Activated CD8-positive, alpha-beta memory T cell treated with anti-CD3 and anti-CD28 coated beads for 1 hour (primary cell): ENCODE measurements at places on chromosomes 12 and 14.

GRCh38 chr12:57169969-57170368, 22.6 kb upstream of the LRP1-AS start:
- DNase-seq: no peak

GRCh38 chr12:116339800-116340371, 62.4 kb upstream of the MED13L start:
- no peak for DNase-seq

GRCh38 chr12:114152066-114152465, 185.9 kb upstream of the RBM19 start:
- no peak for DNase-seq

- DNase-seq: no peak
These were observed 302.4 kb downstream of the CACNA1C start for GRCh38 chr12:2355198-2355597.

DNA sequence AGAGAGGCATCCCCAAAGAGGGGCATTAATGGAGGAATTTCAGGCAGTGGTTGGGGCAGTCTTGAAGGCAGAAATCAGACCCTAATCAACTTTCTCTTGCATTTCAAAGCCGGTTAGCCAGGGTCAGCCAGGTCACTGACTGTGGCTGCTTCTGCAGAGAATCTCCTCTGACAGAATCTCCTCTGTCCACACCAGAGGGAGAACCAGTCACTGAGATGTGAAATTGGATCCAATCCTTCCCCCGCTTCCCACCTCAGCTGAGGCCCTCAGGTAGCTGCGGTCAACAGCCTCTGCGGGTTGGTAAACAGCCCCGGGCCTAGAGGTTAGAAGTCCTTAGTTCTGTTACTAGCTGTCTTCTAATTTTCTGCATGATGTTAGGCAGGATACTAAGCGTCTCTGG, 39.8 kb upstream of the NUAK1 start:
- DNase-seq: no peak

DNA sequence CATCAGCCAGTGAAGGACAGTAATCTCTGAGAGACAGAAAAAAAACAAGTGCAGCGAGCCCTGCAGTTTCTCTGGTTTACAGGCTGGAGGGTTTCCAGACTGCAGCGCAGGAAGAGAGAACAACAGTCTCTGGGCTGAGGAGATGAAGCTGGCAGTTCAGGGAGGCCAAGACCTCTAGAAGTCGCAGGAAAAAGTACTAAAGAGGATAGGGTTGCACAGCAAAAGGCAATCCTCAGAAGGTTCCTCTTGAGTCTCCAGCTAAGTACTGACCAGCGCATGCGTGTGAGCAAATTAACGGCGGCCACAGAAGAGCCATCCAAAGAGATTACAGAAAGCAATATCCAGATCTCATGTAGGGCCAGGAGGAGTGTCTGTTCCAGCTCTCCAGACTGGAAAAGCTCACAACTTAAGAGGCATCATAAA, 12.2 kb upstream of the CCDC60 start:
- DNase-seq: no peak

GRCh38 chr14:58637040-58637390, 747 bp upstream of the DACT1 start:
- DNase-seq: no peak

GRCh38 chr12:95859947-95860850, 1.4 kb downstream of the SNRPF start:
- DNase-seq: no peak

DNA sequence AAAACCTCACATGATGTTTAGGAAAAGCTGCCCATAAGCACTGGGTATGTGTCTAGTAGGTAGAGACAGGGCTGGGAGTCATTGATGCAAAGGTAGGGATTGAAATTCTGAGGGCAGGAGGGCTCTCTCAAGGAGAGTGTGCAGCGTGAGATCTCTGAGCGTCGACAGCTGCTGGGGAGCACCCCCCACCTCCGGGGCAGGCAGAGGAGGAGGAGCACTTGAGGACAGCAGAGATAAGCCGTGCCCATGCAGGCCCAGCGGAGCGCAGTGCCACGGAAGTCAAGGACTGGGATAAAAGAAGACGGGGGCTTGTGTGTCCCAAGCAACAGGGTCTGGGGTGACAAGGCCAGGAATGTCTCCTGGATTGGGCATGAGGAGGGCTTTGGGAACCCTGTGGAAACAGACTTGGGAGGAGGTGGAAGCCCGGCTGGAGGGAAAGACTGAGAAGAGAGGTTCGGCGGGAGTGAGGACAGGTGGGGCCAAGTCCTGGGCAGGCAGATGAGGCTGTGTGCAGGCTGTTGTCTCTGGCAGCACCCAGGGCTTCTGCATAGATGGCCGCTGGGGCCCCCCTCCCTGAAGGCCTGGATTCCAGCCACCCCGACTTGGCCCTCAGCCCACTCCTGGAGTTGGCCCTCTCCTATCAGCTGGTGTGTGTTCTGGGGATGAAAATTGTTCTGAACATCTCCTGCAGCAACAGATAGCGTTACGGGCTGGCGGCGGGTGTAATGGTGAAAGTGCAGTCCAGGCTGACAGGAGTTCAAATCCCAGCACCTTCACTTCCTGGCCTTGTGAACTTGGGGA, 1.9 kb downstream of the CACNA2D4 start:
- no peak for DNase-seq

- DNase-seq: no peak
These were observed 7.5 kb downstream of the SLC15A5 start for GRCh38 chr12:16269946-16270345.

GRCh38 chr14:77467801-77468200, 9.9 kb downstream of the AHSA1 start:
- DNase-seq: no peak

- DNase-seq: no peak
These were observed 3.3 kb upstream of the KRT79 start for GRCh38 chr12:52837413-52837741.

DNA sequence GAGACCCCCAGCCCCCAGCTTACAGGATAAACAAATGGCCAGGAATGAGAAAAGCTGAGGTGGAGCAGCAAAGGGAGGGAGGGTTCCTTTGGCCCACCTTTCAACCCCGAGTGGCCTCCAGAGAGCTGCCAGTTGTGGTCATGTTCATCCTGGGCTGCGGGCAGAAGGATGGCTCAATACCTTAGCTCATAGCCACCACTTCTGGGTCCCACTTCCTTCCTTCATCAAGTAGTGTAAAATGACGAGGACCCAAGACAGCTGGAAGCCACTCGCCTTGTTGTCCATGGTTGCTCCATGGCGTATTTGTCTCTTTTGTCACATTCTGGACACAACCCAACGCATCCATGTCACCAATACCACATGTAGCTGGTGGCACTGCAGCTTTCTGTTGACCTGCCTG, 24.2 kb downstream of the CRACR2A start:
- no peak for DNase-seq

GRCh38 chr14:56268039-56268438, 149.8 kb downstream of the PELI2 start:
- DNase-seq: no peak

- DNase-seq: no peak
These were observed 143.4 kb upstream of the CDKN3 start for GRCh38 chr14:54253195-54253947.

DNA sequence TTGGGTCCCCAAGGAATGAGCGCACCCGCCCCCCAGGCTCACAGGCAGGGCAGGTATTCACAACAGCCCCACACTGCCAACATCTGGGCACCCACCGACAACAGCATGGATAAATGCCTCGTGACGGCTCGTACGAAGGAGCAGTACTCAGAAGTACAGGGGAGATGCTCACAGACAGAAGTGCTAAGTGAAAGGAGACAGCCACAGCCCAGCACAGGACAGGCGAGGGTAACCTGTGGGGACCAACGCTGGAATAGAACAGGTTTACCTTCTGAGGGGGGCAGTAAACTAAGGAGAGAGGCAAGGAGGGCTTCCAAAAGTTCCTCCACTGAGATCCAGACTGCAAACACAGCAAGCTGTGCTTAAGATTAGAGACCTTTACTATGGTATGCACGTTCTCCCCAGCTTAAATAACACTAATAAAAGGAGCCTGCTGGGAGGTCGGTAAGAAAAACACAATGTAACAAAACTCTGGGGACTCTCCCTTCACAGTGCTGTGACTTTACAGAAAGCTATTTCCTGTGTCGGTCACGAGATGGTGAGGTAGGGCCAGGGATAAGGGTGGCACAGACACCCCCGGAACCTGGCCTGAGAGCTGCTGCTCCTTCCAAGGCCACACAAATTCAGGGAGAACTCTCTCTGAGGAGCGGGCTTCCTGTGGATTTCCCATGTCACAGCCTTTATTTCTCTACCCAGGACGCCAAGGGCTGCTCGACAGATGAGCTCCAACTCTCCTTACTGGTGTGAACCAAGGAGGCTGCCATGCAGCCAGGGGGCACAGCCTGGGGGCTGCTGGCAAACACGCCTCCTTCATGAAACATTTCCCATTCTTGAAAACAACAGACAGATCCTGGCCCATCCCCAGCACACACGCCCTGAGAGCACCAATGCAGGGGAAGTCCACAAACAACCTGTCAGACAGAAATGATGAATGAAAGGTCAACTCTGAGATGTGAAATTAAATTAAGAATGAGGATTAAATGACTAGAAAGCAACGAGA, 26.3 kb downstream of the SLC15A4 start:
- no peak for DNase-seq

DNA sequence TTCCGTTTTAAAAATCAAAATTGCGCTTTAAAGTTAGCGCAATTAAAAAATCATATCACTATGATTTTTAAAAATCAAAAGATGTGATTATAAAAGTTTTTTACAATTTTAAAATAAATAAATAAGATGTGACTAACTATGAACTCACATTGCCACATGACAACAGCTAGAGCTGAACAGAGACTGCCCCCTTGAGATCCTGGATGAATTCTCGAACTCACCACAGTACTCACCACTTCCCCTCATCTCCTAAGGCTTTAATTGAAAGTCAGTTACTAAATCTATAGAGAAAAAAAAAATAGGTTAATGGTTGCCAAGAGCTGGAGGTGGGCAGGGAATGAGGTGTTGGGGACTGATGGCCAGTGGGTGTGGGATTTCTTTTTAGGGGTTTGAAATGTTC, 384.2 kb downstream of the ZFP36L1 start:
- no peak for DNase-seq

DNA sequence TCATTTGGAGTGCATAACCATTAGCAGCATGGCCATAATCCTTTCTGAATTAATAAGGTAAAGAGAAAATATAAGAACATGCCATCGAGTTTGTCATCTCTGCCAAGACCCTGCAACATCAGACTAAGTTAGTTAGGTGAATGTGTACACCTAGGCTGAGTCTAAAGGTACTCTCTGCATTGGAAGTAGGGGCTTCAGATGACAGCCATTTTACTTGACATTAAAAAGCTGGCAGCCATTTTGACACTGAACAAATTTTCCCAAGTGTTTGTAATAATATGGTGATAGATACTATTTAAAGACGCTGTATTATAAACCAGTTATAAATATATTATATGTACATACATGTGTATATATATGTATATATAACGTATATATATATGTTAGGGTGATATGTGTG, 79.0 kb downstream of the SUDS3 start:
- DNase-seq: no peak

- DNase-seq: no peak
These were observed 52.2 kb downstream of the ST8SIA1 start for GRCh38 chr12:22282283-22282682.

- no peak for DNase-seq
These were observed 755.6 kb downstream of the MED13L start for GRCh38 chr12:115521771-115522409.
